ENCODE measurements at places on chromosomes 5 and 9.

GRCh38 chr5:6950250-6950649 is 237.0 kb downstream of the TENT4A start:
- no peak for DNase-seq

DNA sequence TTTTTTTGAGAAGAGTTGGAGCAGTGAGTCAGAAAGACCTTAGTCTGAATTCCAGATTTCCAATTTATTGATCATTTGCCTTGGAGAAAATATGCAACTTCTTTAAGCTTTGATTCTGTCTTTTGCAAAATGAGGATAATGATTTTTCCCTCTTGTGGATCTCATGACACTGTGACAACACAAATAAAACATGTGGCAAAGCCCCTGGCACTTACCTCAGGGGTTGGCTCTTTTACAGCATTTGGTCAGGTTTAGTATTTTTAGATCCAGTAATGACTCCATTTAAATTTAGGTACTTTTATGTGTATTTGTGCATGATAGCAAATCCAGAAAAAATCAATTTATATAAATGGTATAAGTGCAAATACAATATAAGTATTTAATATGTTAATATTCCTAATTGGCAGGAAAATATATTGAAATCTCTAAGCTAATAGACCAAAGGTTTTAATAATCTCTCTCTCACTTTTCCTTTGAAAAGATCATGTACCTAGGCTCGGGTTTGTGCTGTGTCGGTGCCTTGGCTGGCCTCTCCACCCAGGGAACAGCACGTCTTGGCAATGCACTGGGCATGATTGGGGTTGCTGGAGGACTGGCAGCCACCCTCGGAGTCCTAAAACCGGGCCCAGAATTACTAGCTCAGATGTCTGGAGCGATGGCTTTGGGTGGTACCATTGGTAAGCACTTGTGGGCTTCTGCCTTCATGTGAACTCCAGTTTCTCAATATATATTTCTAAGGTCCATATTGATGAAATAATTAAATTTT is 49.7 kb downstream of the NNT start:
- DNase-seq, result no peak

DNA sequence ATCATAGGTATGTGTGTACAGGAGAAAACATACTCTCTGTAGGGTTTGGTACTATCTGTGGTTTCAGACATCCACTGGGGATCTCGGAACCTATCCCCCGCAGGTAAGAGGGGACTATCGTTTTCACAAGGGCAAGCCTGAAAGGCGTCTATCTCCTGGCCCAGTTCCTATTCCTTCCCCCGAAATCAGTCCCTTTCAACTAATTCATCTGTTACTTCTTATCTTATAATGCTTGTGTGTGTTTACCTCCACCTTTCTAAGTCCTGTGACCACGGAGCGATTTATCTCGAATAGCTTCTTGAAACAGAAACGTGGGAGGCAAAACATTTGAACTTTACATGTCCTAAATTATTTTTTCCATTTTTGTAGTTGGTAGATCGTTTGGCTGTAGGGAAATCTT is 11.4 kb downstream of the ABO start:
- DNase-seq, result no peak

GRCh38 chr9:110426052-110426709 is 88.5 kb upstream of the TXNDC8 start:
- no peak for DNase-seq

DNA sequence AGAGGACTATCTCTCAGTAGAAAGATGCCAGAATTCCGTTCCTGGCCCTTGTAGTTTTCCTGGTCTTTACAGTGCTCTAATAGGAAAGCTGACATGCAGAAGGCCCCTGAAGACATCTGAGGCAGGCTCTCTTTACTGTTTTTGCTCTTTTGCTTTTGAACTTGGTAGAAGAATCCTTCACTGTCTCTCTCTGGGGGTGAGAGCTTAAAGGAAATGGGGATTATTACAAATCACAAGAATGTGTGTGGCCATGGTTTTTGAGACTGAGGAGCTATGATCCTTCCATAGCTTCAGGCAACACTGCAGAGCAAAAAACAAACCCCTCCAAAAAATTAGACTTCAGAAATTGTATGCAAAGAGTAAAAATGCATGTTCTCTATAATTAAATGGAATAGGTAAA is 89.2 kb downstream of the PPIC start:
- DNase-seq, result no peak

DNA sequence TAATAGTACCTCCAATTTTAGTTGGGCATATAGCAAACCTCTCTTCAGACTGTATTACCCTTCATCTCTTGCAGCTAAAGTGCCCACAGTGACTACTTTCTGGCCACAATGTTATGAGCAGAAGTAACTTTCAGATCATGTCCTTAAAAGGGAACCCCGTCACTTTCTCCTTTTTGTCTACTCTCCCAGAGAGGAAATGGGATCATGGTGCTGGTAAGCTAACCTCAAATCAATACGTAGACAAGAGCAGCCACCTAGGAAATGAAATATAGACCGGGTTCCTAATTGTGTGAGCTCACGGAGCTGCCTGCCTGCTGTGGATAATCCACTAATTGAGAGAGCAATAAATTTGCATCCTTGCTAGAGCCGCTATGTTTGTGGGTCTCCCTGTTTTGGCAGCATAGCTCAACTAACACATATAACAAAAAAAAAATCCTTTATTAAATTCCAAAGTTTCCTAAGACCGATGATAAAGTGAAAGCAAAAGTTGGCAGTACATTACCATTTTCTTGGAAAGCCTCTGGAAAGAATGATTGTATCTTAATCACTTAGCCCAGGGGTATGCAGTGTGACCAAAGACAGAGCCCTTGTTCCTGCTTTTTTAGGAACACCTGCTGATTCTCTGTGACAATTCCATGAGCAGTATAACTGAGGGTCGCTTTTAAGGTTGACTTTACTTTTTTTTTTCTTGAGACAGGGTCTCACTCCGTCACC is 5.6 kb upstream of the IL7R start:
- DNase-seq, result no peak

DNA sequence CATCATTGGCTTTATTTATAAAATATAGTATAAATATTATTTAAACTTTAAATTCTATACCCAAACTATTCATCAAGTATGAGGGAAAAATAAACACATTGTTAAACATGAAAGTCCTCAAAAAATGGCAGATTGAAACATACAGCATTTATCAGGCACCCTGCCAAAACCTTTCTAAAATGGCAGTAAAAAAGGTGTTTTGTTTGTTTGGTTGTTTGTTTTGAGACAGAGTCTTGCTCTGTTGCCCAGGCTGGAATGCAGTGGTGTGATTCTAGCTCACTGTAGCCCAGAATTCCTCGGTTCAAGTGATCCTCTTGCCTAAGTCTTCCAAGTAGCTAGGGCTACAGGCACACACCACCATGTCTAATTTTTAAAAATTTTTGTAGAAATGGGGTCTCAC is 60.1 kb upstream of the ECM2 start:
- no peak for DNase-seq

Measured in H1 (cell line).